ENCODE measurements at places on chromosomes 16 and 17.

DNA sequence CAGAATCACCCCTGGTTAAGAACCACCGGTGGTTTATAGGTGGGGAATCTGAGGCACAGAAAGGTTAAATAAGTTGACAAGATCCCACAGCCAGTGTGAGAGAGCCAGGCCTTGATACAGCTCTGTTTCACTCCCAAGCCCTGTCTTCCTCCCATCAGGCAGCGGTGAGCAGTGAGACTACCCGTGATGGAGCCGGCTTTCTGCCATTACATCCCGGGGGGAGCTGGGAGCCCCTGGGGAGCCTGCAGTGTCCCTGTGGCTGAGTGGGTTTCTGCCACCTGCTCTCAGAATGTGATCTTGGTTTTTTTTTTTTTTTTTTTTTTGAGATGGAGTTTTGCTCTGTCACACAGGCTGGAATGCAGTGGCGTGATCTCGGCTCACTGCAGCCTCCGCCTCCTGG, 66.4 kb downstream of the ABCC1 start:
- DNase-seq, result no peak

DNA sequence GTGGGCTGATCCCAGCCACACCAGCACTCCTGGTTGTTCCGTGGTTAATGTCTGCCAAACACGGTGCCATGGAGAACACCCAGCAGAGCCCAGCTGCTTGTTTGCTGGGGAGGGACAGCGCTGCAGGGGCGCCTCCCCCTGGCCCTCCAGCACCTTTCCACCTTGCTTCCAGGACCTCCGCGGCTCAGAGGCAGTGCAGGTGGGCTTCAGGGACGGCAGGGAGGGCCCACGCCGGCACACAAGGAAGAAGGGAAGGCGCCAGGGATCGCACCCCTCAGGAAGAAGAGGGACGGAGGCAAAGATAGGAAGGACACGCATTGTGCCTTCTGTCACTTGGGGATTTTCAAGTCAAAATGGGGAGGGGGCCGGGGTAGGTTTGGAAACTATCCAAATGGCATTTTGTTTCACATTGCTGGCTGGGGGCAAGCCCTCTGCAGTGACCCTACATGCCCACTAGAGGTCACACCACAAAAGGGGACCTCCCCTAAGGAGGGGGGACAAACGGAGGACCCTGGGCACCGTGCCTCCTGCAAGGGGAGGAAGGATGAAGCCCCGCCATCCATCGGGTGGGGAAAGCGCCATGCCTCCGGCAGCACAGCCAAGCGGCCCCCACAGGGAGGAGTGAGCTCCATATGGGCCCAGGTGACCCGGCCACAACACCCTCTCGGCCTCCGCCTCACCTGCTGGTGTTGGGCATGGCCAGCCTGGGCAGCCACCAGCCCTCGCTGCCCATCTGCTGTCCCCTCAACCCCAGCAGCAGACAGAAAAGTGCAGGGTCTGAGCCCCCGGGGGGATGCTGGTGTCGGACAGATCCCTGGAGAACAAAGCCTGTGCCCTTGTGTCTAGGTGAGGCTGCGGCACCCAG, 7.5 kb upstream of the C16orf95 start:
- no peak for DNase-seq

DNA sequence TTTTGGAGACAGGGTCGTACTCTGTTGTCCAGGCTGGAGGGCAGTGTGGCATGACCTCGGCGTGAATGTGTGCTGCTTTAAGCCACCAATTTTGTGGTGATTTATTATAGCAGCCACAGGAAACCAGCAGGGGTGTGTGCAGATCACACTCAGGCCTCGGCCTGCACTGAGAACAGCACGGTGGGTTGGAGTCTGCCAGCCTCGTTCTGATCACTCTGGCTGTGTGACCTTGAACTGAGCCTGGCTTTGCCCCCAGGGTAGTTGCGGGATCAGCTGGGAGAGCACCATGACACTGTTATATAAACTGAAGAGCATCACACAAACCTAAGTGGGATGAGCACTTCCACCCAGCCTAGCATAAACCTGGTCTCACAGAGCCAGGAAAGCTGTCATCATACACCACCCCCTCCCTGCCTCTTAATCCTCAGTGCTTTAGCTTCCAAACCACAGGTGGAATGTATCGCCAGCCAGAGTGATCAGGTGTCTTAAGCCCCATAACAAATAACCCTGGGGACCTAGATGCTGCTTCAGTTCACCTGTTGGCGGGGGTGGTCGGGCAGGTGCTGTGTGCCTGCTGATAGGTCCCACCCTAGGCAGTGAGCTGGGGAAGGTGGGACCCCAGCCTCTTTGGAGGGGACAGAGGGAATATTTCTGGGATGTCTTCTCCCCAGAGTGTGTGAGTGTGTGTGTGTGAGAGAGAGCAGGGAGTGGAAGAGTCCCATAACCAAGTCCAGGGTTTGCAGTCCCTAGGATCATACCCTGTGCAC, 28.6 kb upstream of the NDRG4 start:
- DNase-seq, result no peak

DNA sequence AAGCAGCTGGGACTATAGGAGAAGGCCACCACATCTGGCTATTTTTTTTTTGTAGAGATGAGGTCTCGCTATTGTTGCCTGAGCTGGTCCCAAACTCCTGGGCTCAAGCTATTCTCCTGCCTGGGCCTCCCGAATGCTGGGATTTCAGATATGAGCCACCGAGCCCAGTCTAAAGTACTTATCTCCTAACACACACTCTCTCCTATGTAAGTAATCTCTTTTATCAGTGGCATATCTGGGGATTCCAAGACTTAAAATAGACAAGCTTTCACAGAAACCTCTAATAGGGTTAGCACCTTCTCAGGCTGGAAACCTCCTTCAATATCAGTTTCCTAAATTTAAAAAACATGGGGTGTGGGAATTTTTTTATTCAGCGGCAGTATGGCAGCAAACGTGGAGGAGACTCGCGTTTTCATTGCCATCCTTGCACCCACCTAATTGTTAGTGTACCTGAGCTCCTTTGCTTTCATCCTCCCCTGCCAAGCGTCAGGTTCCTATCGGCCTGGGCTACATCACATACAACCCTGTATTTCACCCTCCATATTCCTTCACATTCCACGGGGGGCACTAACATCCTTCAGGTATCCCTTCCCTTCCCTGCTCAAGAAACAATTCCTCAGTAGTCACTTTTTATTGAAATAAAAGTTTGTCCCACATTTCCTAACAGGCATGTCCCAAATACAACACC, 1.1 kb downstream of the EZH1 start:
- DNase-seq, result no peak

GRCh38 chr17:70795620-70796019, 626.3 kb downstream of the KCNJ2 start:
- no peak for DNase-seq
